Eye (tissue), 1 donor: ENCODE measurements at places on chromosomes 3 and 15.

GRCh38 chr15:90840954-90841353 is 27.4 kb upstream of the FURIN start:
- peak; percentile 13 for DNase-seq

DNA sequence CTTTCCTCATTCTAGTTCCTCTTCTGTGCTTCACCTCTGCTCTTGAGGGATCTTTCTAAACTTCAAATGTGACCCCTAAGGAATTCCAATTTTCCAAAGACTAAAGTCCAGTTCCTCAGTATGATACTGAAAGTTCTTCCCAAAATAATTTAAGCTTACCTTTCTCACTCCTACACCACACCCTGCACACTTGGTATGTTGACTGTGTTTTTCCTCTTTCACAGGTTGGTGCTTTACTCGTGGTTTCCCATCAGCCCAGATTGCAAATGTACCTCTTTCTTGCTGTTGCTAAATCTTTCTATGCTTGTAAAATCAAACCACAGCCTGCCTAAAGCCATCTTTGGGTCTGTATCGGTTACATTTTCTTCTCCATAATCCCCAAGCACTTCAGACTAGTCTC is 30.5 kb upstream of the CLDN16 start:
- DNase-seq, result no peak

- DNase-seq, result no peak
Observed at GRCh38 chr3:170869239-170869590, 780 bp downstream of the RPL22L1 start.

DNA sequence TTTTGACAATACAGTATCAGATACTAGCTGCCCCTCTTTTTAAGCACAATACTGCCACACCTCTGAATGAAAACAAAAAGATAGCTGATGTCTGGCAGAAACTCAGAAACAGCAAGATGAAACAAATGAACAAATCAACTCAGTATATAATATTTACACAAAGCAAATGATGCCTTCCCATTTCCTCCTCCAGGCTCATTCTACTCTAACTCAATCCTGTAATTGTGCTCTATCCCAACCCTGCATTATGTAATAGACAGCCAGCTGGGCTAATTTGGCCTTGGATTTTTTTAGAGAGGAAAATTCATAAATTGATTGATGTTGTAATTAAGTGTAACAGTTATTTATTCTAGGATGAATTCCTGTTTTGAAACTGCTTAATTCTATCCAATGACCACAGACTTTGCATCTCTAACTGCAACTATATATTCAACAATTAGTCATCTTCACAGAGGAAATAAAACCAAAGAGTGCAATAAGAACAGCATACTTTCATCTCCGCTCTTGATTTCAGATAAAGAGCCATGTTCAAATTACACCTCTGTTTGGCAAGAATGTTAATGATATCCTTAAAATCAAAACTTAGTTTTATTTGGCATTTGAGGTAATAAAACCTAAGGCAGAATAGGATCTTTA is 6.1 kb downstream of the ATG3 start:
- DNase-seq, result no peak

GRCh38 chr3:111610189-111610588 is 15.0 kb upstream of the ZBED2 start:
- DNase-seq, result no peak

- no peak for DNase-seq
Observed at GRCh38 chr3:12303534-12303933, 14.7 kb downstream of the PPARG start.
